ENCODE measurements at places on chromosomes 2 and 18.

DNA sequence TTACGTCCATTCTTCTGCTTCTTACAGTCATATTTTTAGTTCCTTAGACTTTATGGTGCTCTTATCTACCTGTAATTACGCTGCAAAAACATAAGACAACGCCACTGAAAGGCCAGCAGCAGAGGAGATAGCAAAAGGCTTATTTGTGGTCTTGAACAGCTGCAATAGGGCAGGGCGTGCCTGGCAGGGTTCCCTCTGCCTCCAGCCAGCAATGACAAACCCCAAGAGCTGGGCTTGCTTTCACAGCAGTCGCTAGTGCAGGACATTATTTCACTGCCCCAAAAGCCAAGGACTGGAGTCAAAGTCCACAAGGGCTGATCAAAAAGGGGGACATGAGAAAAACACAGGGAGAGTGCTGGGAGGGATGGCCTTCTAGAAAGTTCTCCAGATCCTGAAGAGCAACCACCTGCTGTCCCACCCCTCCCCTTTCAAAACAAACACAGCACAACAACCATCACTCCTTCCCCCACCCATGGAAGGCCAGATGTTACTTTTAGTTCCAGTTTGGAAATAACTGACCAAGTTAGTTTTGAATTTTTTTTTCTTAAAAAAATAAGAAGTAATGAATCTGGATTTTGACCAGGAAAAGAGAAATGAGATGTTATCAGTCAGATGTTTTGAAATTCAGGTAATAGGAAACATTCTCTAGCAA is 127.8 kb downstream of the RBMS1 start:
- no peak overlapping the region for H3K4me3 ChIP-seq
- peaks cover 4% of the 10 kb centered on the region for H3K27me3 ChIP-seq
- H3K36me3 ChIP-seq = no peaks in the 10 kb centered on the region

DNA sequence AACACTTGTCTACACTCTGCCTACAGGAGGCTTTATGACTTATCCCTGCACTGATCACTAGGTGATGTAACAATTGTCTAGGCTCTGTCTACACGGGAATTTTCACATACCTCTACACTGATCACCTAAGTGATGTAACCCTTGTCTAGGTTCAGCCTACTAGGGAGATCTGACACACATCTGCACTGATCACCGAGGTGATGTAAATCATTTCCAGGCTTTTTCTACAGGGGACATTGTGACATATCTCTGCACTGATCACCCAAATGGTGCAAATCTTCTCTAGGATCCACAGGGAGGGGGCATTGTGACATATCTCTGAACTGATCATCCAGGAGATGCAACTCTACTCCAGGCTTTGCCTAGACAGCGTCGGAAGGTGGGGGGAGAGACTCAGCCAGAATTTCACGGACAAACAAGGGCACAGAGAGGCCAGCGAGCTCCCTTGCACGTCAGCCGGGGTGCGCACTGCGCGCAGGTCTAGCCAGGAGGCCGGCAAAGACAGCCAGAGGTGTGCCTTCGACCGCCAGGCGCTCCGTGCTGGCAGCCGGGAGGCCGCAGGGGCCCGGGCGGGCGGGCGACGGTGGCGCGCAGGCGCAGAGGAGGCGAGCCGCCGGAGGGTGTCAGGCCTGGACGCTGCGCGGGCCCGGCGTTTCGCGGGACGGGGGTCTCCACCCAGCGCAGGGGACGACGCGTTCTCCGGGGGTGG is 46.9 kb upstream of the USP14 start:
- DNase-seq = peak; percentile 78
- peak overlapping the region; percentile 71 for H3K4me3 ChIP-seq
- no peaks in the 10 kb centered on the region for H3K27me3 ChIP-seq
- H3K4me1 ChIP-seq = peaks cover 3% of the 10 kb centered on the region
- peaks cover 14% of the 10 kb centered on the region for H3K36me3 ChIP-seq
- H3K27ac ChIP-seq = peak overlapping the region; percentile 92

GRCh38 chr2:240895656-240896388 is at the start of gene MAB21L4:
TSS of gene MAB21L4 (minus strand) at chr2:240896156. CDS start at chr2:240895997, 159 bp downstream.
- H3K4me1 ChIP-seq = peaks cover 10% of the 10 kb centered on the region

DNA sequence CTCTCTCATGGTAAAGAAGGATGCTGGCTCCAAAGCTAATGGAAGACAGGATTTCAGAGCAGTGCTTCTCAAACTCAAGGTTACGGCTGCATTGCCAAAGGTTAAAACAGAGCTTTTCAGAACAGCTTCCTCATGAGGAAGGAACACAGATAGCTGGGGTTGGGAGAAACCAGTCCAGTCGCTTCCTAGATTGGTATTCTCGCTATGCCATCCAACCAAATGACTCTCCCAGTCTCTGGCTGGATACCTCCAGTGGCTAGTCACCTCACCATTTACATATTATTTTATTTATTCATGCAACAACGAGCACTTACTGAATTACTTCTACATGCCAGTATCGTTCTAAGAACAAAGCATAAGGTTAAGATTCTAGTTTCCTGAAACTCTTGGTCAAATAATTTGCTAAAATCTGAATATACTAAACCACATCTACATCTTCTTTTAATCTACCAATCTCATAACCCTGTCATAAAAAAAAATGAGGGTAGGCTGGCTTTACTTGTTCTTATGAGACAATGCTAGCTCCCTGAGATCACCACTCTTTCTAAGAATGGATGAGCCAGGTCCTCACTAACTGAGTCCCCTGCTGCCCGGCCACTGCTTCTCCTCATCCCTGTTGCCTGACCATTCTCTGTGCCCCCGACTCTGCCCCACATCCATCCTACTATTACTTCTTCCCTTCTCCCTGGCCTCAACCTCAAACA is 20.4 kb downstream of the KDSR start:
- no peaks in the 10 kb centered on the region for H3K27me3 ChIP-seq
- no peak overlapping the region for H3K4me3 ChIP-seq
- peak overlapping the region; percentile 55 for H3K27ac ChIP-seq
- H3K36me3 ChIP-seq = peaks cover 20% of the 10 kb centered on the region
- H3K4me1 ChIP-seq = no peaks in the 10 kb centered on the region

DNA sequence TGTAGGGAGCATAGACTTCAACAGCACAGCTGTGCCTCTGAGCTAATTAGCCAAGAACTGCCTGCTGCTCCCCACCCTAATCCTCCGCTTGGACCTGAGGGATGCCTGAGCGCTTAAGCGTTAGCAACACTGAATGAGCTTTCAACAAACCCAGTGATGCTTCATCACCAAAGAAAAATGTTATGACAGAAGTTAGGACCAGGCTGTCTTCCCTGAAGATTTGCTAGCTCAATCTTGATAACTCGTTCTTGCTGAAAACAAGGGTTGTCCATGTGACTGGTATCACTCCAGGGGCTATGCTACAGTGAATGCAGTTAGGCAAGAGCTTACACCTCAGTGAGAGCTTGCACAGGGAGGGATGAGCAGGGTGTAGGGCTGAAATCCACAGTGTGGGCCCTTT is 190.7 kb upstream of the SIX2 start:
- peaks cover 1% of the 10 kb centered on the region for H3K36me3 ChIP-seq
- peaks cover 10% of the 10 kb centered on the region for H3K4me1 ChIP-seq
- H3K4me3 ChIP-seq = no peak overlapping the region
- DNase-seq = no peak

DNA sequence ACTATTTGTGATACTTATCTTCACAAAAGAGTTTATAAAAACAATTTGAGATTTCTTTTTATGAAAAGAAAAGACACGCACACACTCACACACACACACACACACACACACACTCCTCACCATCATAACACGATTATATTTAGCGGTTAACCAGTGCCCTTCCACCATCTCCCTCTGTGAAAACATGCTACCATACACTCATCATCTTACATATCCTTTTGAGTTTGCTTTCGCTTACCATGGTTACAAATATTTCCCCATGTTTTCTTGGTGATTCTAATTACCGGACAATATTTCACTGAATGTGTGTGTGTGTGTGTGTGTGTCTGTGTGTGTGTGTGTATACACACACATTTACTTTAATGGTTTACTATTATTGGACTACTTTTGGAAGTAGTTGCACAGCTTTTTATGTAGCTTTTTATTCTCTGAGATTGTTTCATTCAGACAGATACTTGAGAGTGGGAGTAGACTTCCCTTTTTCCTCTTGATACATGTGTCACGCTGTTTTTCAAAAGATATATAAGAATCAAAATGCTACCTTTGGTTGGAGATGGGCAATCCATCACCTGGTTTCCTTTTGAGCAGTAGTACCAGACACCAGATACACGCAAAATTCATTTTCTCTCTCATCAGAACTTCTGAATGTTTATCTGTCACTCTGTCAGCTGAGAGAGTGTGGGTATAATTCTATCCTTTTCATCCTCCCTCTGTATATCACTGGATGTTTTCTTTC is 138.1 kb downstream of the SETBP1 start:
- H3K4me1 ChIP-seq = peaks cover 21% of the 10 kb centered on the region
- H3K27ac ChIP-seq = no peak overlapping the region
- no peaks in the 10 kb centered on the region for H3K27me3 ChIP-seq
- H3K36me3 ChIP-seq = no peaks in the 10 kb centered on the region
- no peak overlapping the region for H3K4me3 ChIP-seq
- no peak for DNase-seq

DNA sequence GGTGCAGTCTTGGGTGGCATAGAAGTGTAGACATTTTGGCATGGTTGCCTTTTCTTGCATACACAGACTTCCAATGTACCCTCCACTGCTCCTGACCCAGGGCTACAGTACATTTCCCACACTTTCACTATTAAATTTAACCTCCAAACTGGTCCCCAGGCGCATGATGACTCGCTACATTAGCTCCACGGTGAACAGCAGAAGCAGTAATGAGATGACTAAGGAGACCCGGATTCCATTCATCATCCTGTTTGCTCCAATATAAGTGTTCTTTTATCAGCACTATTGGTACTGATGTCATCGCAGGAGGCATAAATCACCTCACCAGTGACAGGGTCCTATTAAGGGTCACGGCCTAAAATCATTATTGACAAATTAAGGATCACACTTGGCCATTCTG is 316.5 kb downstream of the EN1 start:
- no peak overlapping the region for H3K27ac ChIP-seq
- no peak overlapping the region for H3K4me3 ChIP-seq
- H3K27me3 ChIP-seq = peaks cover 34% of the 10 kb centered on the region
- H3K4me1 ChIP-seq = peaks cover 10% of the 10 kb centered on the region
- no peaks in the 10 kb centered on the region for H3K36me3 ChIP-seq
